ENCODE measurements at places on chromosomes 3 and 15.

DNA sequence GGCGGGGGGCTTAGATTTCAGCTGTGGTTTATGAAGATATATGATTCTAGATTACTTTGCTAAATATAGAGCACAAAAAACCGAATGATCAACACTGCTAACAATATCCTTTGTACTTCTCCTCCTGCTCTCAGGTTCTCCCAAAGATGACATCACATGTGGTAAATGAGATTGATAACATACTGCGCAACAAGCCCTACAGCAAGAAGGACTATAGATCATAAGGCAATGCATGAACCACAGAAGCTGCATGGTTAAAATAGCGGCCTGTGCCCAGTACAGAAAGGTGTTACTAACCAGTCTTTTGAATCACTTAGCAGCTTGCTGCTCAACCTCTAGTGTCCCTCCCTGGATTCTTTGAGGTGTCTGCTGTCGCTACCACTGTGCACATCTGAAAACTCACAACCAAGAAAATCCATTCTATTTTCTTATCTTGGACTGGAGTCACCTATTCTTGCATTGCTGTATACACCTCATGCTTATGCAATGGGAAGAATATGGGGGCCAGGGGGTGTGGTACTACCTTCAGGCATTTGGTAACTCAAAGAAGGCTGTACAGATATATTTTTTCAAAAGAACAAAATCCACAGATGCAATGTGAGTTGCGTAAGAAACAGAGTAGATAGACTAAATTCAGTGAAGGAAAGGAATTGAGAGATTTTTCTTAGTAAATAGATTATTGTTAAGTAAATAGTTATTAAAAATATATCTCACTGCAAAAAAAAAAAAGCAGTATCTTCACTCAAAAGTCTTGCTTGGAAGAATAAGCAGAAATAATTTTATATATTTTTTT, 18.2 kb downstream of the SSR3 start:
- peak; percentile 44 for DNase-seq

DNA sequence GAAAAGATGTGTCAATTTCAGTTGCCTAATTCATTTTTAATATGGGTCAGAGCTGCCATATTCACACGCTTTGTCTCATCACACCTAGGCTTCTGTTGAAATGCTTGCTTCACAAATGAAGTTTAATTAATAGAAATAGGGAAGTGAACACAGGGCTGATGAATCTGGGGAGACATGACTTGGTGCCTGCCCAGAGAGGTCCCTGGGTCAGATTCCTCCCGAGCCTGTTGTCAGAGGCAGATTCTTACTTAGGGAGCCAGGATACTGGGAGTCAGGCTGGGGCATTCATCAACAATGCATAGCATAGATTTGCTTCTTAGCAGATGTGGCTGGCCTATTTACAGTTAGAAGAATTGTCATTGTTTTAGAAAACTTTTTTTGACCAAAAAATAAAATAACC, 90.6 kb downstream of the CACNA1D start:
- no peak for DNase-seq

DNA sequence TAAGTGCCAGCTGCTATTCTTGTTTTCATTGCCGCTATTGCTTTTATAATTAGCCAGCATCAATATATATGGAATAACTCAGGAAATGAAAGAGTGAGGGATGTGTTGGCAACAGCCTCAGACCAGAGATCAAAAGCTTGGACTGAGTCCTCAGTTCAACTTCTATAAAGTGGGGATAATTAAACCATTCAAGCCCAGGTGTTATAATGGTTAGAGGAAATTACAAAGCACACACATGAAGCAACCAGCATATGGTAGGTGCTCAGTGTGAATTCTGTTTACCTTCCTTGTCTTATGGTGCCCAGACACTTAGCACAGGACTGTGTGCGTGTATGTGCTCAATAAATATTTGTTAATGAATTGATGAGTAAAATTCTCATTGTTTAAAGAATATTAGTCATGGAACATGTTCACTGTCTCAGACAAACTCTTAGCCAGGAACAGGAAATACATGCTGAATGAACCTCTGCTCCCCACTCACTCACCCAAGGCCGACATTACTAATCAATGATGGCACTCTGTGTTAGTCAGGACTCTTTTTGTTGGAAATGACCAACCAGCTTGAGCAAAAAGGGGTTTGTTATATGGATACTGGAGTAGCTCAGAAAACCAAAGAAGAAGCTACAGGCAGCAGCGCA, 16.7 kb upstream of the CCDC174 start:
- no peak for DNase-seq

GRCh38 chr3:87553058-87553457, 276.7 kb upstream of the POU1F1 start:
- no peak for DNase-seq

DNA sequence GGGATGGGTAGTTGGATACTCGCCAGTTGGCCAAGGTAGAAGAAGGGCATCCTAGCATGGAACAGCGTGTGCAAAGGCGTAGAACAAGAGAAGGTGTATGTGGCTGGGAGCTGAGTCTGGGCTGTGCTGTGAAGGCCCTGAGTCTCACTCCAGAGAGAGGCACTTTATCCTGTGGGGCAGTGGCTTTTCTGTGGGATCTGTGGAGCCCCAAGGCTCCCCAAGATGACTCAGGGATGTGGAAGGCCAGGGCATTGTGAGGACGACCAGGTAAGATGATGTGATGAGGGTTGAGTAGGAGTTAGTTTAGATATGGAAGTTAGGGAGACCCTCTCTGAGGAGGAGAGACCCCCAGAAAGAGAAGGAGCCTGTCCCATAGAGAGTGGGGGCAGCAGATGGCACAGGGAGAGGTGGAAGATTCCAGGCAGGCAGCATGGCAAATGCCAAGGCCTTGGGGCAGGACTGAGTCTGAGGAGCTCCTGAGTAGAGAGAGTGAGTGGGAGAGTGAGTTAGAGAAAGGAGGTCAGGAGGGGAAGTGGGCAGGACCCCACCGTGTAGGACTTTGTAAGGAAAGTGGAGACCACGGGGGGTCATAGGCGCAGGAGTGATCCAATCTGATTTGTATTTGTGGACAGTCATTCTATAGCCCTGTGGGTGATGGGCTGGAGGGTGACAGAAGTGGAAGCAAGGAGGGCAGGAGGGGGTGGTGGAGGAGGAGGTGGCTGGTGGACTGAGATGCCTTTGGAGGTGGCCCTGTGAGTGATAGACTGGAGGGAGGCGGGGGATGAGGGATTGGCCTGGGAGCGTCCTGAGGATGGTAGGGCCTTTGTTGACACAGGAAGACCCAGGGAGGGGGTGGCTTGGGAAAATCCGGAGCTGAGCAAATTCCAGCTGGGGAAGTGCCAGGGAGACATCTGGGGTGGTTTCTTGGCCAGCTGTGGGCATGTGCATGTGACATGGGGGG, 50.3 kb downstream of the FBLN2 start:
- no peak for DNase-seq

DNA sequence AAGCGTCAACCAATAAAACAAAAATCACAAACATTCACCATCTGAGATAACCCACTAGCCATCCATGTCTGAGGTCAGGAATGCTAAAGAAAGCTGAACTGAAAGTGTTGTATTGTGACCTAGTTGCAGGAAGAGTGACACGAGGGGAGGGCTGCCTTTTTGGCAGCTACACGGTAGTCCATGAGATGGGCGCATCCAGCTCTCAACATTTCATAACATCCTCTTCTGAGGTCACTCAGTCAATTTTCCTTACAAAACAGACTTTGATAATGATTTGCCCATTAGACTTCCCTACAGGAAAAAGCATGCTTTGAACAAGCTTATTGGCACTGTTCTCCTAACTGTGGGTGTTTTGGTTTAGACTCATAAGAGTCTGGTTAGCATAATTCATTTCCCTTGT, 15.4 kb upstream of the SHF start:
- no peak for DNase-seq

- no peak for DNase-seq
Observed at GRCh38 chr3:4447295-4447999, 19.6 kb downstream of the SUMF1 start.

- no peak for DNase-seq
Observed at GRCh38 chr3:179005213-179005612, 66.4 kb downstream of the ZMAT3 start.

DNA sequence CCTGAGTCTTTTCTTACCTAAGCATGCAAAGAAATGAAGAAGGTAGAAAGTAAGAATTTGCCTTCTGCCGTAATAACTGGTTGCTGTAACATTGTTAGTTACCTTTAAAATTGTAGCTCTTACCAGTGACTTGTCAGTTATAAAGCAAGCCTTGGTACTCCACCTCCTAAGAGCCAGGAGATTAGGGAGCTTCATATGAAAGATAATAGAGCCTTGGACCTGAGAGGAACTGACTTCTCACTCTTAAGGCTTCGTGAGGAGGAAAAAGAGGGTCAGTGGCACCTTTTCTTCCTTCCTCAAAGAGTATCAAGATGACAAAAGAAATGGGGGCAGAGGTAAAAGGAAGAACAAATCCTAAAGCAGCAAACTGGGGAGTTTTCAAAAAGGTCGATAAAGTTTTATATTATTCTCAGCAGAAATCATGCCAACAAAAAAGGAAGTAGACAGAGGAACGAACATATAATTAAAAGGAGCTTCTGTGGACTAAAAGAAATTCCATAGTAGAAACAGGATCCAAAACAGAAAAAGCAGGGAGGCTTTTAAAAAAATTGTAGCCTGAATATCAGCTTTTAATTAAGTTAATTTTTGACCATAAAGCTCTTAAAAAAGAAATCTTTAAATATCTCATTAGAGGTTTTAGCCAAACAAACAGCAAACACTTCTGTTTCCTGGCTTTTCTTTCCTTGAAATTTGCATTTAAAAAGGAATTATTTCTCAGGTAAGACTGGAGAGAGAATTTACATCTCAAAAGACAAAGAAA, 847.1 kb upstream of the ALCAM start:
- no peak for DNase-seq

GRCh38 chr3:45943207-45943846, at the start of gene CXCR6:
CXCR6 (plus strand) TSS chr3:45943464; CDS start chr3:45946482, 3,018 bp downstream.
- DNase-seq = peak; percentile 24

DNA sequence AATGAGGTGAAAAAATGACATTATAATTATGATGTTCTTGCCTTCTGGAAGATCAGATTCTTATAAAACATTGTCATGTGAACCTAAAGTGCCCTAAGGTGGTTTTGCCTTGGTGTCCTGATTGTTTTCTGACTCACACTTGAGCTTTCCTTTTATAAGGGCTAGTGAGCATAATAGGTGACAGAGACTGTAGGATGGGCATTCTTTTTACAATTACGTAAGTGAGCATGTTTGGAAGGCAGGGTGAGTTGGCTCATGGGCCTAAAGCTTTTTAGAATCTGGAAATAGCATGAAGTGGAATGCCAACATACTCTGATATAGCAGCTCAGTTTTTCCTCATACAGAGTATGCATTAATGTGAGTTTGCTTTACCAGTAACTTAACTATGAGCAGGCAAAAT, 41.2 kb downstream of the CRYBG3 start:
- DNase-seq = no peak

DNA sequence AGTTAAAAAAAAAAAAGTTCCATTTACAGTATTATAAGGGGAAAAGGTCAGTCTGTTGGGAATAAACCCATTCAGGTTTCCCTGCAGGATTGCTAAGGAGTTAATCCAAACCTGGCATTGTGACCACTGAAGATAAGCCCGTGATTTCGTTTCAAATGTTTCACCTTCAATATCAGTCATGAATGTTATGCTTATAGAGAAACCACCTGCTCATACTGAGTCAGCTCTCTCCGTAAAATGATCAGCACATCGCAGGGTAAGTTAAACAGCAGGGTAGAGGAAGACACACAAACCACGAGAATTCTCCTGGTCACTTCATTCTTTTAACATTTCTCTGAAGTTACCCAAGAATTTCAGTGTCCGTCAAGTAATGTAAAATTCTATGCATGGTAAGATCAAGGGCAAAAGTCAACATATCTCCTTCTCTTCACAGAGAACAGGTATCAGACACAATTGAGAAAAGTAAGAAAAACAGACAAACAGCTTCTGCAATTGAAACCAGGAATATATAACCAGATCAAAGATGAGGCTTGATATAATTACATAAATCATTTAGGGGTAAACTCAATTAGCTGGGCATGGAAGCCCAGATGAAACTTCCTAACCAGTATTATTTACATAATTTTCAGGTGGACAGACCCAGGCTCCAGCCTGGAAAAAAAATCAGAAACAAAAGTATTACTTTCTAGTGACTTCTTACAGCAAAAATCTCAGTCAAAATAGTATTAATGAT, 67.6 kb upstream of the ARHGEF3 start:
- DNase-seq = peak; percentile 75

GRCh38 chr3:155242342-155242741, 51.1 kb downstream of the STRIT1 start:
- no peak for DNase-seq

DNA sequence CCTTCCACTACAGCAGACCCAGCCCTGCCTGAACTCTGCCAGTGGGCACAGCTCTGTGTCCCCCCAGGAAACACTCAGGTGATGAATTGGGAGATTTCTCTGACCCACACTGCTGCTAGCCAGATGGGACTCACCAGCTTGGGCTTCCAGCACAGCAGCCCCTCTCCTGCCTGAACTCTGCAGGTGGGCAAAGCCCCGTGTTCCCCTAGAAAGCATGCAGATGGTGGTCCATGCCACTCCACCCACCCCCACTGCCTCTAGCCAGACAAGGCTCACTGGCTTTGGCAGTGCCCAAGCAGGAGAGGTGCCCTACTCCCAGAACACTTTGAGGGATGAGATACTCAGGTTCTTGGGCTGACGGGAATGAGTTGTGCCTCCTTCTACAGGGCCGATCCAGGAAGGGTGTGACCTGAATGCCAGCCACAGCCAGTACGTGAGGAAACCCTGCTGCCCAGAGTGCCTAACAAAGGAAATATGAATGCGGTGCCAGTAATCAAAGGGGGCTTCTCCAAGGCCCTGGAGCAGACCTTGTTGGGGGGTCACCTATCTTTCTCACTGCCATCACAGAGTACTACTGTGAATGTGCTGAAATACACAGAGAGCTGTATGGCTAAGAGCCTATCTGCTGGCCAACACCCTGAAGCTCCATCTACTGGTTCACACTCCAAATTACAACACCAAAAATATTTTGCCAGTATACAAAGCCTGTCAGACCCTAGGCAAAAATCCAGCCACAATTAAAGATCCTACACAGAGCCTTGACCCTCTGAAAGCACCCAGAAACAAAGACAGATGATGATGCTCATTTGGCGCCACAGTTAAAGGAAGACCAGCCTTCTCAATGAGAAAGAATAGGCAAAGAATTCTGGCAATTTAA, 61.9 kb downstream of the BTLA start:
- DNase-seq = peak; percentile 83

GRCh38 chr15:59791755-59792154, 102.6 kb upstream of the BNIP2 start:
- no peak for DNase-seq

DNA sequence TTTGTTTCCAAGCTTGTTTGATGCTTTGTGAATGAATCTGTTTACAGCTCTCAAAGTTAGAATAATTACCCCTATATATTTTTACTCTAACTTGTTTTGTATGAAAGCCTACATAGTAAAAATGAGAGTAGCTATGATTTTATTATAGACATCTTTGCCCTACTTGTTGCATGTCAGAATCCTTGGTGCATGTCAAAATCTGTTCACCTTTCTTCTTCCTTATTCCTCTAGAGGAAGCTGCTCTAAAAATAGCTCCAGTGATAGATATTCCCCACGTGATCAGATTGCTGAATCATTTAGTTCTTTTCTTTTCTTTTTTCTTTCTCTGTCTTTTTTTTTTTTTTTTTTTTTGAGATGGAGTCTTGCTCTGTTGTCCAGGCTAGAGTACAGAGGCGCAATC, 39.8 kb downstream of the LRRC49 start:
- peak; percentile 16 for DNase-seq

GRCh38 chr3:38154033-38154494, 11.3 kb upstream of the OXSR1 start:
- peak; percentile 86 for DNase-seq

- DNase-seq = no peak
Observed at GRCh38 chr15:22978691-22979237, 1.4 kb downstream of the CYFIP1 start.

- no peak for DNase-seq
Observed at GRCh38 chr15:75348034-75348561, 1.3 kb downstream of the NEIL1 start.

Data from choroid plexus epithelial cell (primary cell).